ENCODE measurements at places on chromosomes 3 and 15.

- DNase-seq = peak; percentile 46
These were observed 6.9 kb downstream of the PLCH1 start for GRCh38 chr3:155737844-155738460.

DNA sequence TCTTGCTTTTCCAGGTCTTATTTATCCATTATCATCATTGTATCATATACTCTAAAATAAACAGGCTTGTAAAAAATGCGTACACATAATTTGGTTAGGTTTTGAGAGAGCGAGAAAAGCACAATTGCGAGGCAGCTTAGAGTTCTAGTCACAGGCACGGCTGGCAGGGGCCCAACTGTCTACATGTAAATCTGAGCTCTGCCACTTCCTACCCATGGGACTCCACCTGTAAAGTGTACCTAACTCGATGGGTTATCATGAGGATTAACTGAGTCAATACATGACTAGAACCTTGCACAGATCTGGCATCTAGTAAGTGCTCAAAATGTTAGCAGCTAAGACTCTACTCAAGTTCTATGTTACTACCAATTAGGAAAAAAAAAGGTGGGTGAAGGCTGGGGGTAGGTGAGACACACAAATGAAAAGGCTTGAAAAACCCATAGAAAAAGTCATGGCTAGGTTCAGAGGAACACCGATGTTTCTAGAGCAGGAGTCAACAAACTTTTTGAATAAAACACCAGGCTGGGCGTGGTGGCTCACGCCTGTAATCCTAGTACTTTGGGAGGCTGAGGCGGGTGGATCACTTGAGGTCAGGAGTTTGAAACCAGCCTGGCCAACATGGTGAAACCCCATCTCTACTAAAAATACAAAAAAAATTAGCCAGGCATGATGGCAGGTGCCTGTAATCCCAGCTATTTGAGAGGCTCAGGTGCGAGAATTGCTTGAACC is 36.2 kb downstream of the GLB1 start:
- no peak for DNase-seq

DNA sequence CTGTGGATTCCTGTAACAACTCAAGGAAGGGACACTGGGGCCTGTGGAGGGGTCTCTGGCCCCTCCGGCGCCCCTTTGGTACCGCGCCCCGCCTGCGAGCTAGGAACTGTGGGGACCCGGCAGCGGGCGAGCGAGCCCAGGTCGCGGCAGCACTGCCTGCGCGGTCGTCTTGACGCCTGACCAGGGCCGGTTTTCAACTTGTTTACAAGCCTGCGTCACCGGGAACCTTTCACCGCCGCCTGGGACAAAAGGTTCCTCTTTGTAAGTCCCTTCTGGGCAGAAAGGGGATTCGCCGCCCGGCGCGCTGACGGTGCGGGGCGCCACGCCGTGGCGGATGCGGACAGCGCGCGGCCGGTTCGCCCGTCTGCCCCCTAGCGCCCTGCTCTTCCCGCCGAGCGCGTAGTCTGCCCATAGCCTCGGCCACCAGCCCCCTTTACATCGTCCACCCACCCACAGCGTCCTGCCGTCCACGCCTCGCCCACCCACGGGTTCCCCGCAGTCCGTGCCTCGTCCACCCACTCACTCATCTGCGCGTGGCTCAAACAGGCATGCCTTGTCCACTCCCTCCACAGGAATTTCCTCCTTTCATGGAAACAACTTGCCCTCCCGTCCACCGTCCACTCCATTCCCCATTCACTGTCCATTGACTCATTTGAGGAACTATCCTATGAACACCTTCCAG is 5.5 kb upstream of the CFAP100 start:
- DNase-seq = peak; percentile 91

DNA sequence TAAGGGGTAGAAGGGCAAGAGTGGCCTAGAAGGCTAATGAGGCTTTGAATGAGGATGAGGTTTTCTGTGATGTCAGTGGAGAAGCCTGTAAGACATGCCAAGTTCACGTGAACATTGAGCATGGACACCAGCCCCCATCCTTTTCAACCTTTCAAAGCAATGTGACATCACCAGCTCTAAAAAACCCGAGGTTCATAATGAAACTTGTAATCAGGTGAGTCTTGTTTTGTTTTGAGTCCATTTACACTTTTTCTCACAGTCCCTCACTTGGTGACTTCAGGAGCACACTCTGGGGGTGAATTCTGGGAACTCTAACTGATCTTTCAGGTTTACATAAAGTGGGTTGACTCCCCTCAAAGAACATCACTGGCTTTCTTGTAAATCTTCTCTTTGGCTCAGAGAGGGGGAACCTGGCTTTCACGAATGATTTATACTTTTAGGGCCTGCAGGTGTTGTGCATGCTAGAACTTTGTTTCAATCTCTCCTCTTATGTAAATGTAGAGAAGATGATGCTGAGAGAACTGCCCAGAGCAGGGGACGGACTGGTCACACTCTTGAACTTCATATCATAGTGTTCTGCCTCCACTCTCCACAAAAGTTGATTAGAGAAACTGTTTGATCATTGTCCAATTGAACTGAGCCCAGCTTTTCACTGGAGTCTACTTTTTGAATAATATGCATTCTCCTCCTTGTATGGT is 224.7 kb upstream of the SATB1 start:
- DNase-seq = no peak

- DNase-seq = peak; percentile 98
These were observed 10.9 kb upstream of the RFT1 start for GRCh38 chr3:53140847-53141845.

All from CD14-positive monocyte (primary cell).